ENCODE measurements at places on chromosomes 1 and 21.
A peak's percentile ranks its signal among the peaks of the same experiment; 100 is the strongest.

- no peak for DNase-seq
Observed at GRCh38 chr1:161350671-161351070, 17.0 kb downstream of the CFAP126 start.

DNA sequence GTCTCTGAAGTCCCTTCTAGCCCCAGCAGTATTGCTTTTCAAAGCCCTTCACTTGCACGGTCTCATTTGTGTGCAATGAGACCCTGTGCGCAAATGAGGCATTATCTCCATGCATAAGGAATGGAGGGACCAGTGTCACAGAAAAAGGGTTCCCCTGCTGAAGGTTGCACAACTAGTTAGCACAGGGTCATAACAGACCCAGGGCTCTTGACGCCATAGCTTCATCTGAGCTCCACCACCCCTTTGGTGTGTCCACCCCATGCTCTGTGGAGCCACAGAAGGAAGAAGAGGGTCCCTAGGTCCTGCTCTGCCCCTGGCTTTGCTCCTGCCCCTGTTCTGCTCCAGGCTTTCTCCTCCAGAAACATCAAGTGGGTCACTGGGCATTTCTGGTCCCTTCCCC, 12.6 kb downstream of the SH2D2A start:
- no peak for DNase-seq

- no peak for DNase-seq
Observed at GRCh38 chr1:184069675-184070074, 18.1 kb downstream of the TSEN15 start.

GRCh38 chr1:151918156-151918555, 8.8 kb upstream of the THEM4 start:
- DNase-seq: no peak

DNA sequence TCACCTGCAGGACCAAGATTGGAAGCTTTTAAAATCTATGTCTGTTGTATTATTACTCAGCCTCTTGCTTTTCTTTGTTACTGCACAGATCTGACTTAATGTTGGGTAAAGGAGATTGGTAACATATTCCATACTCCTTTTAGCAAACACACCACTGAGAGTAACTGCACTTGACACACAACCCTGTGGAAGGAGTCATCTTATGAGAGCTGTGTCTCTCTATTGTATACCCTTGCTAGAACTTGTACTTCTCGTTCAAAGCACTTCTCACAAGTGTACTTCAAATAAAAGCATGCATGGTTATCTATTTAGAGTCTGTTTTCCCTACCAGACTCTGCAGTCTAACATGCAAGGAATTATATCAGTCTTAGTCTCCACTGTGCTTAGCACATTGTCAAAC, 813.4 kb downstream of the ADGRL2 start:
- DNase-seq: no peak

DNA sequence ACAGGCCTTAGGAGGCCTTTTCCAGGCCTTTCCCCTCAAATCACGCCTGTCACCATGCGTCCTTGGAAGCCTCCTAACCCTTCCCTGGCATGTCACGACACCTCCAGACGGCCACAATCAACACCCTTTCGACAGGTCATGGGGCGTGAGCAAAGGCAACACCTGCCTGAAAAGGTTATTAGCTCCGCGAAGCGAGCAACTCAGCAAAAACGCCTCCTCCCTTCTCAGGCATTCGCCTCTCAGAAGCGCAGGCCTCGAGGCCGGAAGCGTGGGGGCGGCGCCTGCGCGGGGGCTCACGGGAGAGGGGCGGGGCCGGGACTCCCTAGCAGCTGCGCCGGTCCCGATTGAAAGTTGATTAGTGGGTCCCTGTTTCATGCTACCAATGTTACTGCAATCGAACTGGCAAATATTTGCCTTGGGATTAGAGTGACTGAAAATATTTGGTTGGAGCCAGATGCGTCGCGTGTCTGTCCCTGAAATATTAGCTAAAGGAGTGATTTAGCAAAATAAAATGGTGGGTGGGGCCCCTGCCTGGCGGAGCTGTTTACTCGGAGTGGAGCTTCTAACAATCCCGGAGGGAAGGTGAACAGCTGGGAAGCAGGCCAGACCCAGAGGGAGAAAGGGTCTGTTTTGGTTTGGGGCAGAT, 44.9 kb downstream of the GFI1 start:
- DNase-seq: peak; percentile 85

- DNase-seq: no peak
Observed at GRCh38 chr1:243345205-243345604, 89.4 kb downstream of the SDCCAG8 start.

DNA sequence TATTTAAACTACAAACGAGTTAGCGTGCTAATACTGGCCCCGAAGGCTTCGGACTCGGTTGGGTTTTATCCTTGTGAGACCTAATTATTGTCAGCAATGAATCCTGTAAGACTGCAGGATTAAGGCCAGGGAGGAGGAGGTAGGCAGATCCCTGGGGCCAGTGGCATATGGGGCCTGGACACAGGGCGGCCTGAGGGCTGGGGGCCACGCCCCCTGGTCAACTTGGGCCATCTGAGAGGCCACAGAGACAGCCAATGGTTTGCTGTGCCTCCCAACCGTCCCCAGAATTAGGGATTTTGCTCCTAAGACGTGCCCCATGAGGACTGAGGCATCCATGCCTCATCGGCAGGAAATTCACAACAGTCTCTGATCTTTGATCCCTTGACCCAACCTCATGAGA, 31.1 kb upstream of the DISP3 start:
- no peak for DNase-seq

DNA sequence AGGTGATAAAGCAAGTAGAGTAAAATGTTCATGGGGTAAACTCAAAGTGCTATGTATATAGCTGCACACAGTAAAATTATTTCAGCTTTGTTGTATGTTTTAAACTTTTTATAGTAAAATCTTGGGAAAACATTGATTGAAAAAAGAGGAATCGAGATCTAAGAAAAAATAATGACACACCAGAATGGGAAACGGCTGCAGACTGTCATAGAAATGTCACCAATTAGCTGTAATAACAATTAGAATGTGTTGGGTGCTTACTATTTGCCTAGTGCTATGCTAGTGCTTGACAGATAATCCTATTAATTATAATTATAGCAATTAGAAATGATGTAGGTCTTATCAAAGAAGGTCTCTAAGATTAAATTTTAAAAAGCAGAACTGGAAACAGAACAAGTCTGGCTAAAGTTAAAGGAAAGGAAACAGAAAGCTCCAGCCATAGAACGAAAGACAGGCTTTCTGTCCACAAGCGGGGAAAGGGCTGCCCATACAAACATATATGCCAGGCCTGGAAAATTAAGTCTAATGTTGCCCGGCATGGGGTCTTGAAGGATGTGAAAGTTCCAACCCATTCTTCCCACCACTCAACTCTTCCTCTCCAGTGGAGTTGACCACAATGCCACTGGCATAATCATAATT, 5.0 kb downstream of the PCNX2 start:
- DNase-seq: no peak

DNA sequence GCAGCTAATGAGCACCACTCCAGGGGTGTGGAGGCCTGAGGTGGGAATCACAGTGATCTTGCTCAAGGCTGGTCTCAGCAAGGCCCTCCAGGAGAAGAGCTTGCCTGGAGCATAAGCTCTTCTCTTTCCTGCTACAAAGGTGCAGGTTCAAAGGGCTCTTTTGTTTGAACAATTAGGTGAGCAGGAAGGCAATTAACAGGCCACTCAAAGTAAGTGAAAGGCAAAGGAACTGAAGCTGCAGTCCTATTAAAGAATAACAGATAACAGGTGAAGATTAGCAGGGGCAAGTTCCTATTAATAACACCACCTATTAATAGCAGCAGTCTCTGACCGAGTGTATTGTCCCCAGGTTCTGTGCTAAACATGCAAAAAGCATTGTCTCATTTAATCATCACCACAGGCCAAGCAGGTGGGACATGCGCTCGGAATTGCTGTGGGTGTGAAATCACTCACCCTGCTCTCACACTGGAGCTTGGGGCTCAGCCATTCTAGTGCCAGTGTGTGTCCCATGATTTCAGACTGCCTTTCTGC, 113.8 kb downstream of the RHOU start:
- no peak for DNase-seq

DNA sequence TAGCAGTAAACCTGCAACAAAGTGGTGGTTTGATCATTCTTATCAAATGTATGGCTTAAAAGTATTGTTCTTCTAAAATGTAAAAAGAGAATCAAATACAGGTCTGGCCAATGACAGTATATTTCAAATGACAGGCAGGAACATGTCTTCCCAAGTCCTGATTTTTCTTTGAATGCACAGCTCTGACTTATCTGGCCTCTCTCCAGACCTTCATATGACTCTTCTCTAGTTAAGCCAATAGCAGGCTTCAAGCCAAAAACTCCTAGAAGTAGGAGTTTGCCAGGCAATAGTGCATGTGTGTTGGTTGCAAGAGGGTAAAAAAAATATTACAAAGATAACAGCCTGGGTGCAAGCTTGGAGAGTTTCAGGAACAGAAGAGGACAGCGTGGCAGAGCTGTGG, 345.5 kb downstream of the SMYD3 start:
- DNase-seq: no peak

GRCh38 chr1:10074059-10074851, 41.5 kb downstream of the UBE4B start:
- no peak for DNase-seq

DNA sequence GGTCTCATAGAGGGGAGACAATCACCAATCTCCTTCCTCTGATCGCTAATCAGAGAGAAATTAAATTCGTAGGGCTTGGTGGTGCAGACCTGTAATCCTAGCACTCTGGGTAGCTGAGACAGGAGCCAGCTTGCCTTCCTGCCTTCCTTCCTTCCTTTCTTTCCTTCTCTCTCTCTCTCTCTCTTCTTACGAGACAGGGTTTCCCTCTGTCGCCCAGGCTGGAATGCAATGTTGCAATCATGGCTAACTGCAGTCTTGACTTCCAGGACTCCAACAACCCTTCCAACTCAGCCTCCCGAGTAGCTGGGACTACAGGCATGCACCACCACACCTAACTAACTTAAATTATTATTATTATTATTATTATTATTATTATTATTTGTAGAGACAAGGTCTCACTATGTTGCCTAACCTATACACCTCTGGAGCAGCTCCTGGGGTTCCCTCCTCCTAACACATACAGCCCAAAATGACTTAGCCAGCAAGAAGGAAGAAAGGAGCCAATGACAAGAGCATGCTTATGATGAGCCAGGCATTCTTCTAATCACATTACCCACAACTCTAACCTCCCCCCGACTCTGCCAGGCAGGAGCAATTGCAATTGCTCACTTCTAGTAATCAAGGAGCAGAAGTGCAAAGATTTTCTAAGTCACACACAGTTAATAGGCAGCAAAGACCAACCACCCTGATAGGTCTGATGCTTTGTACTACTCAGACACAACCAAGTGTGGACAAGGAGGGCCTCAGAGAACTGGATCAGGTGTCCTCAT, 105.4 kb upstream of the F3 start:
- DNase-seq: no peak

All from mucosa of descending colon (tissue), 3 donors.